ENCODE measurements at places on chromosomes 7 and 10.

DNA sequence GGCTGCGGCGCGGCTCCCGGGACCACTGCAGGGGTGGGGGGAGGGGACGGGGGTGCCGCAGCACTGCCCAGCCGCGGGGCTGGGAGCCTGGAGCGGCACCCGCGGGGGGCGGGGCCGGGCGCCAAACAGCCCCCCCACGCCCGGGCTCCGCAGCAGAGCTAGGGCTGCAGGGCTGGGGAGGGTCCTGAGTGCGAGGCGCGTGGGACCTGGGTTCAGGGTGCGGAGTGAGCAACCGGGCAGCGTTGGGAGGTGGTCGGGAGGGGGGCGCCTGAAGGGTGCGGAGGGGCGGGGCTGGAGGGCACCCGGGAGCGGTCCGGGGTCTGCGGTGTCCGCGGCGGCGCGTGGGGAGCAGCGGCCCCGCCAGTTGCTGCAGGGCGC, 528 bp downstream of the CAMK2G start:
- no peak for DNase-seq

GRCh38 chr7:40354711-40355110, 219.9 kb downstream of the SUGCT start:
- no peak for DNase-seq

GRCh38 chr7:25429731-25430130, 201.4 kb upstream of the NPVF start:
- DNase-seq, result no peak

DNA sequence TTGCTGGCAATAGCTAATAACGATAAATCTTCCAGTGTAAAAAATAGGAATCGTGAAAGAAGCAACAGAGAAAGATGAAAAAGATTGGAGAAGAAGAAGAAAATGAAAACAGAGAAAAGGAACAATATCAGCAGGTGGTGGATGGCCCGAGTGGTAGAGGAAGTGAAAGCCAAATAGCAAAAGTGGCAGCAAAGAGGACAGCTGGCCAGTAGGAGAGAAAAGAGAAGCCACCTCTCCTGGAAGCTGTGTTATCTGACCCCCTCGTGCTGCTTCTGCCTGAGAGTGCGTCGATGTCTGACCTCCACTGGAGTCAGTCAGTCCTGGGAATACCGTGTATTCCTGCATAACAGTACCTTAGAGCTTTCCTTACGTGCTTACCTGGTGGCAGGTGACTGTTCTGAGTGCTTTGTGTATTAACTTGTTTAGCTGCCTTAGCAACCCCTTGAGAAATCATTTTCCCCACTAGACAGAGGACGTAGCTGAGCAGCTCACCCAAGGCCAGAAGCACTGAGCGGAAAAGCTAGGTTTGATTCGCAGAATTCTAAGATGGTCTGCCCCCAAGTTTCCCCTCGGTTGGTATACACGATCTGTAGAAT, 88.3 kb downstream of the CHN2 start:
- DNase-seq, result no peak

DNA sequence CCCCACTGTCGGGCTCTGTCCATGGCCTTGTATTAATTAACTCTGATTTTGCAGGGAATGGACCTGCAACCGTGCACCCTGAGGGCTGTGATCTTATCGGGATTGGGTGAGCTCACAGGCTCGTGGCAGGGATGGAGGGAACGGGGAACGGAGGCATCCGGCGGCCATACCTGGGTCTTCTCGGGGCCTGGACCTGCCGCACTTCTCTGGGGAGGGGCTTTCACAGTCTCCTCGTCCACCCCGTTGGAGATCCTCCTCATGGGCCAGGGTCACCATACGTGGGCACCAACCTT, 57.5 kb upstream of the SHH start:
- no peak for DNase-seq

- DNase-seq, result no peak
These were observed 19.1 kb downstream of the ADAM8 start for GRCh38 chr10:133257489-133258065.

DNA sequence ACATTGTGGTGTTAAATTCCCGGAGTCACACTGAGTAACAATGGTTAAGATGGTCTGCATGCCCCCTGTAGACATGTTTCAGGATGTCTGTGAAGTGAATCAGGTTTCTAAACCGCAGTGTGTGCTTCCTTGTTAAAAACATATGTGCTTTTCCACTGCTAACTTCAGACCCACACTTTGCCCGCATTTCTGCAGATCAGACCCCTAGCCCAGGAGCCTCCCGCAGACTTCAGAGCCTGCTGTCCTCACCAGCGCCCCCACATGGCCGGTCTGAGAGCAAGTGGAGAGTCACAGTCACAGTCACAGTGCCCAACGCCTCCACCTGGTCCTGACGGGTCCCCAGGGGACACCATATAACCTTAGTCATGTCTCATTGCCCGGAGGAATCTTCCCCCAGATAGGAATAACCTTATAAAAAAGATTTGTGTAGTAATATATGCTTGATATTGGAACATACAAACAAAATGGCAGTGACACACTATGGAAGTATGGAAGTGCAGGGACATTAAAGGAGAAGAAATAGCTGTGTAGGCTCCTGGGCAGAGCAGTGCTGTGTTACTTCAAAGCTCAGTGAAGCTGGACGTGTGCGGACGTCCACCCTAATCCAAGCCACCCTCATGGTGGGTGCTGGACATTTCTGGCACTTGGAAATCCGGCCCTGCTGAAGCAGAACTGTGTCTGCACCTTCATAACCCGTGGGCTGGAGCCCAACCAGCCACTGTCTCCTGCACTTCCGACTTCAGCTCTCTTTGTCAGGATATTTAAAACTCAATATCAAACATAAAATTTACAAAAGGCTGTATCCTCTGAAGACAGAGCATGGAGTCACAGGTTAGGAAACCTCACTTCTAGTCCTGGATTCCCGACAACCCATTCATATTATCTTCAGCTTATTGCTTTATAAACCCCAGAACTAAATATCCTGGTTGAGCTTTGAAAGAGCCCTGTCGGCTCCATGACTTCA, 29.0 kb downstream of the GSTO2 start:
- DNase-seq, result no peak

- no peak for DNase-seq
These were observed 22.0 kb downstream of the VWA2 start for GRCh38 chr10:114261076-114261475.

DNA sequence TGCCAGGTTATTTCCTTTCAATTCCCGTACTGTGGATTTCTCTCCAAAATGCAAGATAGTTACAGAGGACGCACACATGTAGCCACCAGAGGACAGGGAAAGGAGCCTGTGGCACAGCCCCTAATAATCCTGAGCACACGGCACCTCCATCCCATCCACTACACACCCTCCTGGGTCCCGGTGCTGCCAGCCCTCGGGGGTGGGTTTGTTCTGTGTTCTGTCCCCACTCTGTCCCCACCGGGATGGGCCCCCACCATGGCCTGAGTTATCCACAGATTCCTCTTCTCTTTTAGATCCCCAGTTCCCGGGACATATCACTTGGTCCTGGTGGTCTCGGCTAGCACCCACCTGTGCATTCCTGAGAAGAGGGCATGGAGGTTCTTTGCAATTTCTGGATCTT, 196.9 kb upstream of the PPP2R2D start:
- no peak for DNase-seq

GRCh38 chr7:138478499-138478908, 18.4 kb downstream of the TRIM24 start:
- no peak for DNase-seq

DNA sequence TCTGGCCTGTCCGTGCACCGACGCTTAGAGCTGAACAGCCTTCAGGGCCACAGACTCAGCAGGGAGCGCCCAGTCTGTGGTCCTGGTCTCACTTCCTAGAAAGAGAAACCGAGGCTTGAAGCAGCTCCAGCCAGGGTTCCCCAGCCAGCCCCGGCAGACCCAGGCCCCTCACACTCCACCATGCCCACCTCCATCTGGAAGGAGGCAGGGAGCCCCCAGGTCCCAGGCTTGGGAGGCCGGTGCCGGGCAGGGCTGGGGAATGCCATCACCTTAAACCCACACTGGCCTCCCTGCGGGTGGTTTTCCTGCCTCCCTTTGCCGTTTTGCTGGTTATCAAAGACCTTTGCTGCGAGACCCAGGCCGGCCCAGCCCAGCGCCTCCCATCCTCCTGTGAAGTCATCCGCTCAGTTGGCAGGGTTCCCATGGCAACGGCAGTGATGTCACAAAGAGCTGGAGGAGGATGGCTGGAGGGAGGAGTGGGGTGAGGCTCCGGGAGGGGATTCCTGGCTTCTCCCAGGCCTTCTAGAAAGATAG, 24.0 kb downstream of the ELFN1 start:
- no peak for DNase-seq

DNA sequence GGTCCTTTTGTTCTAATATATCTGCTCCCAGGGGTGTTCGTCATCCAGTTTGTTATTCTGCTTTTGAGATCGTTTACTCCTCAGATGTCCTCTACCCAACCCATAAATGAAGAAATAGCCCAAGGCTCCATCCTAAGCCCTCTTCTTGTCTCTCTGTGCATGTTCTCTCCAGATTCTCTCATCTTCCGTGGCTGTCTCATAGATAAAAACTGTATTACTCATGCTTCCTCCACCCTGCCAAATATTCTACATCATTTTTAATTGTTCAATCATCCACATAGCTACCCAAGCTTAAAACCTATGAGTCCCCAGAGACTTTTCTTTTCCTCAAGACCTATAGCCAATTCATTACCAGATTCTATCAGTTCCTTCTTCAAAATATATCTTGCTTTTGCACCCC, 44.9 kb downstream of the CAV1 start:
- no peak for DNase-seq

- no peak for DNase-seq
These were observed 20.4 kb downstream of the NUDCD3 start for GRCh38 chr7:44470135-44470479.

- DNase-seq, result no peak
These were observed 31.7 kb upstream of the SYPL1 start for GRCh38 chr7:106143711-106144337.

DNA sequence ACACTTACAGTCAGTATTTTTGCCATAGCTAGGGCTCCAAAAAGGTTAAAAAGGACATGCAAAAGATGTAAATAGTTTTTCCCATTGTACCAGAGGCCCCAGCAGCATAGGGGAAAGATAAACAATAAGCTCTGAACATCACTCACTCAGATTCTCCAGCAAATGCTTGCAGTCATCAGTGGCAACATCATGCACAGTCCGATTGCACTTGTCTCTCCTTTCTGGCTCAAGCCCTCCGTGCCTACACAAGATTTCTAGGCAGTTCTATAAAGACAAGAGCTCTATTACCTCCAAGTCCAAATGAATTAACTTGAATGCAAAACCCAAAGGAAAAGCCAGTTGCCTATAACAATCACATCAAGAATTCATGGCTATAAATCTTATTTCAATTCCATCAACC, 106.3 kb downstream of the CTTNBP2 start:
- no peak for DNase-seq

GRCh38 chr10:91602449-91602848, 30.4 kb downstream of the PPP1R3C start:
- DNase-seq, result no peak

DNA sequence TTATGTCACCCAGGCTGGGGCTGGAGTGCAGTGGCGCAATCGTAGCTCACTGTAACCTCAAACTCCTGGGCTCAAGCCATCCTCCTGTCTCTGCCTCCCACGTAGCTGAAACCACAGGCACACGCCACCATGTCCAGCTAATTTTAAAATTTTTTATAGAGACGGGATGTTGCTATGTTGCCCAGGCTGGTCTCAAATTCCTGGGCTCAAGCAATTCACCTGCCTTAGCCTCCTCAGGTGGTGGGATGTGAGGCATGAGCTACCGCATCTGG, 123.2 kb upstream of the PARD3 start:
- no peak for DNase-seq

Measured in DMS 273 treated with DMSO at 0.1 percent for 48 hours (cell line).